BJ (cell line): ENCODE measurements at places on chromosomes 7 and 10.

GRCh38 chr7:74535951-74536356 is 82.2 kb downstream of the GTF2IRD1 start:
- no peak for DNase-seq

DNA sequence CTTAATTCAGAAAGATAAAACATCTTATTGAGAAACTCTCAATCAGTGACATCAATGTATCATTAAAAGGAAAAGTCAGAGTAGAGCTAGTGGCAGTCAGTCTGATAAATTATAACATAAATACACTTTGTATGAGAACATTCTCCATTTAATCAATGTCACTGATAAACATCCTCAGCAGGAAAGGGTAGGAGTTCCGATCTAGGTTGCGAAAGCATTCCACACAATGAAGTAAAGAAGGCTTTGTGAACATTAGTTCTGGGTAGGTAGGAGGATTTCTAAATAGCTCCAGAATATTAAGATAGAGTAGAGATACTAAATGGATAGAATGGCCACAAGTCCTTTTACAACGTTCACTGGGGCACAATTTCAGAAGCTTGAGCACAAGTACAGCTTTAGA is 179.7 kb upstream of the MALRD1 start:
- no peak for DNase-seq

DNA sequence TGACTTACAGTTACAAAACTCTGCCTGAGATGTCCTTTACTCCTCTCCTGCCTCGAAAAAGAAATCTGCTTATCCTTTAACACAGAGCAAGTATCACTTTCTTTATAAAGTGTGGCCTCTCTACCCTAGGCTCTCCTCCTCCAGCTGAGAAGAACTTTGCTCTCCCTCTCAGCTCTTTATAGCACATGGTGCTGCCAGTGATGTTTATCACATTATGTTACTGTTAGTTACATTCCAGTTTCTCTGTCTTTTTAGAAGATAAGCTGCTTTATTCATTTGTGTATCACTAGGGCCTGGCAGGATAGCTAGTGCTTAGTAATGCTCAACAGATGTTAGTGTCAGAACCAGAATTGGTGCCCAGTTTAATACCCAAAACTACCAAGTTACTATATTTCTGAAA is 41.1 kb upstream of the TMEM229A start:
- no peak for DNase-seq

- DNase-seq = no peak
Measured at GRCh38 chr10:43214956-43215561, 51.8 kb downstream of the RASGEF1A start.

- DNase-seq = no peak
Measured at GRCh38 chr7:138194567-138194966, 118.3 kb downstream of the AKR1D1 start.

DNA sequence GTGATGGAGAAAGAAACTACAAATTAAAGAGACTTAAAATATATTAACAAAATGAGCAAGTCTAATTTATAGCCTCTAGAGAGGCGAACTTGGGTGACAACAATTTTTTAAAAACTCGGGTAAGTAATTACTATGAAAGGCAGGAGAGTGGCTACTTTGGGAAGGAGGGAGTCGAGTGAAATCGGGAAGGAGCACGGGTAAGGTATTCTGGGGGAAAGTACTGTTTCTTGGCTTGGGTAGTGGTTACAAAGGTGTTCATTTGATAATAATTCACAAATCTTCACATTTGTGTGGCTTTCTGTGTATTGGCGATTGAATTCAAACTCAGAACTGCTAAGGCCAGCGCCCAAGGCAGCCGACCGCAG is 32.9 kb upstream of the GRID1 start:
- DNase-seq = no peak

DNA sequence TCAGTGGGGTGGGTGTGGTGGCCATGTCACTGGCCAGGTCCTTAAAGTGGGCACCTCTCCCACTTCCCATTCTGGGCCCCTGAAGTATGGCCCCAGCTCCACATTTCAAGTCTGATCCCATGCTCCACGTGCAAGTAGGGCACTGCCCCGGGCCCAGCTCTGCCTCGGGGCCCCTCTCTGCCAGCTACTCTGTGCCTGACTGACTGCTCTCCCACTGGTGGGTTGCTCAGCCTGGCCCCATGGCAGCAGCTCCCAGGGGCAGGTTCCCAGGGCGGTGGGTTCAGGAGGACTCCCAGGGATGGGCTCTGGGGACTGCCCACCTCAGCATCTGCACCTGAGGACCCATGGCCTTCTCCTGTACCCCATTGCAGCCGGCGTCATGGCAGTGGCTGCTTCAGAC is 110.2 kb upstream of the FAM180A start:
- no peak for DNase-seq

- DNase-seq = no peak
Measured at GRCh38 chr10:101297901-101298486, 56.0 kb upstream of the BTRC start.

GRCh38 chr7:107754642-107755041 is 10.7 kb downstream of the CBLL1 start:
- DNase-seq = no peak

DNA sequence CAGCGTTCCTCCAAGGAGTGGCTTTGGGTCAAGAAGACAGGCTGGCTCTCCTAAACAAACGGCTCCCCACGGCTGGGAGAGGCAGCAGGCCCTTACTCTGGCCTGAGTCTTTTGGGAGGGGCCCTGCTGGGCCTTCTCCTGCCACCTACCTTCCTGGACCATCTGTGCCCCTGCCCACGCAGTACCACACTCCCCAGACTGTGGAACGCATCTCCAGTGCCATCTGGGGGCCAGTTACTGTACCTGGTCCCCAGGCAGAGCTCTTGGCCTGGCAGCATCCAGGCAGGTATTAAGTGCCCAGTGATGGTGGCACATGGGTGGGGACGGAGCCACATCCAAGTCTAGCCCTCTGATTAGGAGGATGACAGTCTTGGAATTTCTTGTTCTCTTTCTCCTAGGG is 14.4 kb downstream of the ALKBH4 start:
- no peak for DNase-seq

GRCh38 chr10:46091080-46091827 is 45.2 kb upstream of the MSMB start:
- no peak for DNase-seq

GRCh38 chr7:387132-388022 is 97.4 kb downstream of the FOXL3 start:
- no peak for DNase-seq

DNA sequence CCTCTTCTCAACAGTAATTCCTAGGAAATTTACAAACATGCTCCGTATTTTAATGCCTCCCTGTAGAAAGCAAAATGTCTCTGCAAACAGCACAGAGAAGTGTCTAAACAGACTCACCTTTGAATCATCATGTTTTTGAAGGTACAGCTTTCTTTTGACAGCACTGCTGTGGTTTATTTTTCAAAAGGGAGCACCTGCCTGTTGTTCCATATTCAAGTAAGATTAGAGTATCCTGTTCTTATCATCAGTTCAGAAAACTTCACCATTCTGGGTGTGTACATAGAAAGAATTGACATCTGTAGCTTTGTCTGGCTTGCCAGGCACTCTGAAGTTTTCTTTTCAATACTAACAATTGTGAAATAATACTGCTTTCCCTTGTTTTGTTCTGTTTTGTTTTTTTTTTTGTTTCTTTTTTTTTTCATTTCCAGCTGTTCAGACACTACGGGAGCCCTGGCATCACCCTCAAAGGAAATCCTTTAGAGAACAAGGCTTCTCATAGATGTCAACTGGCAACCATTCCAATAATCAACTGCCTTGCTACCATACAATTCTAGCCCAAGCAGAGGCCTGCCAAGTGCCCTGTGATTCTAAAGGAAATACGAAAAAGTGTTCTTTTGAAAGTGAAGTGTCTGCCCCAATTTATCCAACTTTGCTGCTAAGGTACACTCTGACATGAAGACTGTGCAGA is 275.9 kb downstream of the PRPF18 start:
- DNase-seq = no peak

GRCh38 chr7:147089051-147089461 is 972.5 kb downstream of the CNTNAP2 start:
- DNase-seq = no peak

GRCh38 chr7:122433765-122434164 is 129.2 kb upstream of the FEZF1 start:
- DNase-seq = no peak

- no peak for DNase-seq
Measured at GRCh38 chr10:7192831-7193361, 217.9 kb downstream of the SFMBT2 start.

DNA sequence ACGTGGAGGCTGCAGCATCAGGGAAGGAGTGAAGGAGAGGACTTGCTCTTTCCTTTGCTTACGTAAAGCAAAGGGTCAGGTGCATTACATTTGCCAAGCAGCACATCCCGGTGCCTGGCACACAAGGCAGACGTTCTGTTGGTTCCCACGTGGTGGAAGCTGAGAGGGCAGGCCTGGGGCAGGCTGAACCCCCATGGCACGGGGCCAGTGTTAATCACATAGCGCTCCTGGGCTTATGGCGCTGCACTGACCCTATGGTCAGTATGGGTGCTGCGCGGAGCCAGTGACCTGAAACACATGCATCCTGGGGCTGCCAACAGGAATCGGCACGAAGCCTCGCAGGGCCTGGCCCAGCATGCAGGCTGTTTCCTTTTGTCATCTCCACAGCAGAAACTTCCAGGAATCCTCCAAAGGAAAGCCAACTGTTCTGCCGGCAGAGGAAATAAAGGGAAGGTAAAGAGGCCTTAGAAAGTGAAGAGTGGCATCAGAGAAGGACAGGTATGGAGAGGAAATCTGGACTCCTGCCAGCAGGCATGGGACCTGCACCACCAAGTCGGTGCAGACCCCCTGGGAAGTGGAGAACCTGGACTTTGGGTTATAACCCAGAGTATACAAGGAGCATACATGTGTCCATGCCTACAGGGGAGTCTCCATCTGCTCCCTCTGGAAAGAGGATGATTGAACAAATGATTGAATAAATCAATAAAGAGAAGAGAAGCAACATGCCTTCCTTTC is 560.2 kb downstream of the TCERG1L start:
- DNase-seq = no peak

GRCh38 chr7:94044806-94045205 is 40.7 kb upstream of the BET1 start:
- DNase-seq = no peak

GRCh38 chr7:139709485-139709884 is 68.3 kb downstream of the HIPK2 start:
- DNase-seq = peak; percentile 57

DNA sequence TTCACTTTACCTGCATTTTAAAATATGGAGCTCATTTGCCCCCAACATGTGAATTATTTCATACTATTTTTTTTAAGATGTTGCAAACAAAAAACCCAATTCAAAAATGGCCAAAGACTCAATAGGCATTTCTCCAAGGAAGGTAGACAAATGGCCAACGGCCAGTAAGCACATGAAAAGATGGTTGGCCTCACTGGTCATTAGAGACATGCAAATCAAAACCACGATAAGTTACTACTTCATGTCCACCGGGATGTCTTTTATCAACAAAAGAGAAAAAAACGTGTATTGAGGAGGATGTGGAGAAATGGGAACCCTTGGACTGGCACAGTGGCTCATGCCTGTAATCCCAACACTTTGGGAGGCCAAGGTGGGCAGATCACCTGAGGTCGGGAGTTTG is 3.4 kb upstream of the CTBP2 start:
- DNase-seq = no peak

DNA sequence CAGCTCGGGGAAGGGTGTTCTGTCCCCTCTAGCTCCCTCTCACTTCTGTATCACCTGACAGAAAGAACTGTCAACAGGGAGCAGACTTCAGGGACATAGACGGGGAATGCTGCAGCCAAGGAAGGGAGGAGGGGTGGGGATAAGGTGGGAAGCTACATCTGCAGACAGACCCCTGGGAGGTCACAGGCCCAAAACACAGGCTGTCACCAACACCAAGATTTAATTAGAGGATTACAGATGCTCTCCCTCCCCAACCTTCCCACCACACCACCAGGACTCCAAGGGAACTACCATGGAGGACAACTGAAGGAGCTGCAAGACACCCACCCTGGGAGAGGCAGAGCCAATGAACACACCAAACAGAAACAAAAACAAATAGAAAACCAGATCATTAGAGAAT is 425.2 kb upstream of the VSTM2A start:
- no peak for DNase-seq

DNA sequence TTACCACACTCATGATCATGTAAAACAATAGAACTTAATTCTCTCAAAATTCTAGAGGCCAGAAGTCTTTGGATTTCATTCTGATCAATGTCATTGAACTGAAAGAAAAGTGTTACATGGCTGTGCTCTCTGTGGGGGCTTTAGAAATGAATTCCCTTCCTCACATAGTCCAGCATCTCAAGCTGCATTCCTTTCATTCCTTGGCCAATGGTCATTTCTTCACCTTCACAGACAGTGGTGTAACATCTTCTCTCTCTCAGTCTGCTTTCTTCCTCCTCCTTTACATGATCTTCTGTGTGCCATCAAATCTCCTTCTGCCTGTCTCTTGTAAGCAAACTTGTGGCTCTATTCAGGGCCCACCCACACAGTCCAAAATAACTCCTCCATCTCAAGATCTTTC is 735.3 kb downstream of the SUGCT start:
- DNase-seq = no peak

GRCh38 chr7:41685684-41686083 is 17.2 kb downstream of the INHBA start:
- no peak for DNase-seq

DNA sequence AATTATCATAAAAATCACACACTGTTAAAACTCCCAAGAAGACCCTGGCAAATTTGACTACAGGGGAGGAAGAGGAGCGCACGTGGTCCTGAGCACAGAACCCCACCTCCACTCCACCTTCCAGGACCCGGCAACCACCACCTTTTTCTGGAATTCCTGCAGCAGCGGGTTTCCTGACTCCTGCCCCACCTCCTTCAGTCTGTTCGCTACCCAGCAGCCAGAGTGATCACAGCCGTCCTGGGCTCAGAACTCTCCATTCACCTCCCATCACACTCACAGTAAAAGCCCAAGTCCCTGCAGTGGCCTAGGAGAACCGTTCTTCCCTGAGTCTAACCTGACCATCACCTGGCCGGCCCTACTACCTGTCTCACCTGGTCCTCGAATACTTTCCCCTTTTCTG is 107.4 kb upstream of the FAM204A start:
- no peak for DNase-seq

DNA sequence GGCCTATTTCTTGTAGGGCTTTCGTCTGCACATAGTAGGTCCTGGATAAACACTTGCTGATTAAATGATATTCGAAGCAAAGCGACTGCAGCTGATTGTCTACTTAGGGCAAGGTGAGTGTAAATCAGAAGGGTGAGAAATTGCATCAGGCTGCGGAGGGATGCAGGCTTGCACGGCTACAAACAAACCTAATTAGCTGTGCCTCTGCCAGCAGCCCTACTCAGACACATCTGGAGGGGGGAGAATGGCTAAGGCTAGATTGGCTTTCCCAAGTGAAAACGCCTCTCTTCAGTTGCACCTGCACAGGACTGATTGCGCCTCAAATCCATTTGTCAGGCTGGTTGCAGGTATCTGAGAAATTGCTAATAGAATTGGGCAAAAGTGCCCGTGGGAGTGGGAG is 247.5 kb downstream of the DPP6 start:
- no peak for DNase-seq
